ENCODE measurements at places on chromosomes 11 and 22. TPM values are rescaled to one million over a fixed set of nuclear protein-coding genes. Genes with fewer than 3 reads are reported as not detected.

Gene C11orf52
- total RNA-seq = not detected

Gene GAB4
- not detected for total RNA-seq

GRCh38 chr22:31695423-31695822 lies 33.4 kb upstream of the PISD start:
- DNase-seq = no peak

GRCh38 chr11:127943763-127944162 lies 643.6 kb downstream of the ETS1 start:
- no peak for DNase-seq

GRCh38 chr11:65506290-65506771 lies 7.5 kb downstream of the MALAT1 start:
- DNase-seq = no peak

DNA sequence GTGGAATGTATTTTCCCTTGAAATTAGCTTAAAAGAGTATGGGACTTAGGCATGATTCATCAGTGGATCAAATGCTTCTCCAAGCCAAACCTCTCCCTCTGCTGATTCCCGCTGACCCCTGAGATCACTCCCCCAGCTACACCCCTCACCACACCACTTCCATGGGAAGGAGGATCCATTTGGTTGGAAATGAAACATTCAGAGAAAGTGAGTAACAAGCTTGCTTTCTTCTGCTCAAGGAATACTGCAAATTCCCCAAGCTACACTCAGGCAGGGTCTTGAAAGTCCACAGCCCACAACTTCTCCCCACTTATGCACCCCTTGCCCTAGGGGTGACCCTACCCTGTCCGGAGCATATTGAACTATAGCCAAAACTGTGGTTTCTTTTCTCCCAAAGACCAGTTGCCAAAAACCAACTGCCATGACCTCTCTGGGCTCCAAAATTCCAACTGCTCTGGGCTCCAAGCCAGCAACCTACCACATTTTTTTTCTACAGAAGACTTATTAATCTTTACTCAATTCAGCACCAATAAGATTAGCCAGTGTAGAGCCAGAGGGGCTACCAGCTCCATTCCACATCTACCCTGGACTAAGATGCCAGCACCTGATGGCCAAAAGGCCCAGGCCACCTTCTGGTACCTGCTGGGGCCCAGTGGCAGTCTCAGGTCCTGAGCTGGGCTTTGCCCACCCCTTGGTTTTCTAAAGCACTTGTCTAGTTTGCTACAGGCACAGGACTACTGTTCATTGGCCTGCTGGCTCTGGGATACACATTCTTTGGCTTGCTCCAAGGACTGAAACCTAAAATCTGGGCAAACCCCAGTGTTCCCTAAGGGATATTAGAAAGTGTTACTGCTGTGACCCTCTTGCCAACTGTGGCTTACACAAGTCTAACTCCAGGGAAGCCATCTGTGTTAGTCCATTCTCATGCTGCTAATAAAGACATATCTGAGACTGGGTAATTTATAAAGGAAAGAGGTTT lies 101.1 kb downstream of the MICAL3 start:
- DNase-seq = no peak

Gene CALCA
- not detected for total RNA-seq

Gene GTSE1
- total RNA-seq = 109 TPM

- no peak for DNase-seq
Measured at GRCh38 chr22:27575348-27575747, 226.2 kb downstream of the MN1 start.

DNA sequence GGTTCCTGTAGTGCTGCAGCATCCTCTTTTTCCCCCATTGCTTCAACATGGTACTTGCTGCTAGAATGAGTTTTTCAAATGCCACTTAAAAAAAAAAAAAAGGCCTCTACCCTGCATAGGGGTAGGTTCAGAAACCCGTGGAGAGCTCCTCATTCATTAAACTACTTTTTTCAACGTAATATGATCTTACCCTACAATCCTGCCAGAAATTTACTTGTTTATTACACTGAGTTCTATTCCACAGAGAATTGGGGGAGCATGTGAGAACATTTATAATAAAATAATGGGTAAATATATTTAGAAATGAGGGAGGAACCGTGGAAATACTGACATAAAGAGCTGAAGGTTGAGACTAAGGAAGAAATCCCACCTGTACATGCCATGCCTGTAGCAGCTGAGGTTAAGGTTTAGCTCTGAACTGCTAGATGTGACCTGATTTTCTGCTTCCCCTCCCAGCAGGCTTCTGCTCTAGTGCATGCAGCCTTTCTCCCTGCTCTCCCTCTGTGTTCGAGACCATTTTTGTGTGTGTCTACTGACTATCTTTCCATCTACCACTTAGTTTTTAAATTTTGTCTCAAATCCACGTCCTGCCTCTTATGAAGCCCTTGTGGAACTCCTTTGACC lies 225.7 kb downstream of the DDX10 start:
- no peak for DNase-seq

DNA sequence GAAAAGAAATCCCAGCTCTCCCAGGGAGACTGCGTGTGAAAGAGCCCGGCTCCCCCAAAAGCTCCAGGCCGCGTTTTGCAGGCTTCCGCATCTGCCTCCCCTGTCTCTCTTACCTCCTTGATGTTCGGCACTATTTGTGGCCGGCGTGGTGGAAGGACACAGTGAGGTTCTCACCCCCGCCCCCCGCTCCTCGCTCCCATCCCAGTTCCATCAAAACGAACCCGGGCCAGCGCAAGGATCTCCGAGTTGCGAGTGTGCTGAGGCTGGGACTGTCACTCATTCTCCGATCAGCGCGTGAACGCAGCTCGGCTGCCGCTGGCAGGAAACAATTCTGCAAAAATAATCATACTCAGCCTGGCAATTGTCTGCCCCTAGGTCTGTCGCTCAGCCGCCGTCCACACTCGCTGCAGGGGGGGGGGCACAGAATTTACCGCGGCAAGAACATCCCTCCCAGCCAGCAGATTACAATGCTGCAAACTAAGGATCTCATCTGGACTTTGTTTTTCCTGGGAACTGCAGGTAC lies at the start of gene NCAM1:
NCAM1 (plus strand) TSS at position 275 of the 523 bp plus-strand sequence.
- peak; percentile 10 for DNase-seq

DNA sequence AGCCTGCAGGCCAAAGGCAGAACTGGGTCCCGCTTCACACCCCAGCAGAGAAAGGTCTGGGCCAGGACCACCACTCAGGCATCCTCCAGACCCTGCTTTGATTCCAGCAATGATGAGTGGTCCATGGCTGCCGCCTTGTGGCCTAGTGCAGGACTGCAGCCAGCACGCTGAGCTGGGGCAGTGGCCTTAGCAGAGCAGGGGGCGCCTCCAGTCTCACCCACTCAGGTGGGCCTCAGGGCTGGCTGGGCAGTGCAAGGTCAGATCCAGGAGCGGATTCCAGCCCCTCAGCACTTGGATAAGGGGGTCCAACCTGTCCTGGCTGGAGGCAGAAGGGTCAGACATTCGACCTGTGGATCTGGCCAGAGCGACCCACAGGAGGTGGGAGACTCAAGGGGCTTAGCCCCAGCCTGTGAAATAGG lies 9.6 kb upstream of the PDE2A start:
- peak; percentile 68 for DNase-seq

- peak; percentile 71 for DNase-seq
Measured at GRCh38 chr11:75492181-75492820, 33.4 kb downstream of the GDPD5 start.

DNA sequence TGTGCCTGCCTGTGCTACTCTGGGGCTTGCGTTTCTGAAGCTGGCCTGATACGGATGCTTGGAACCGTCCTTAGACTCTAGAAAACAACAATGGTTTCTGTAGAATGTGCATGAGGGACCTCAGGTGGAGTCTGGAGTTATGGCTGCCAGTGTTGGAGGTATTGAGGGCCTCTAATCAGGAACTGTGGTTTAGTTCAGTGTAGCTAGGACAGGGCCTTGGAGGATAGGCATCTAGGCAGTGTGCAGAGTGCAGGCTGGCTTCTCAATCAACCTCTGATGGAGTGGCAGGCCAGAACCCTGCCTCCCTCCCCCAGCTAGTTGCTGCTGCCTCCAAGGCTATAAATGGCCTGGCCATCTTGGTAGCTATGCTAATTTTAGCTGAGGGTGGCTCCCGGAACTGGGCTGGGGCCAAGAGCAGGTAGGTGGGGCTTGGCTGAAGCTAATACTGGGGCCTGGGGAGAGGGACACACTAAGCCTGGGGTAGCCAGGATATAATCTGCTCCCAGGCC lies 4.0 kb downstream of the STIM1 start:
- peak; percentile 76 for DNase-seq

- peak; percentile 4 for DNase-seq
Measured at GRCh38 chr11:36453678-36454077, 56.4 kb downstream of the TRAF6 start.

Gene OR8D4
- not detected for total RNA-seq

- no peak for DNase-seq
Measured at GRCh38 chr11:78254268-78254667, 65.5 kb downstream of the USP35 start.

DNA sequence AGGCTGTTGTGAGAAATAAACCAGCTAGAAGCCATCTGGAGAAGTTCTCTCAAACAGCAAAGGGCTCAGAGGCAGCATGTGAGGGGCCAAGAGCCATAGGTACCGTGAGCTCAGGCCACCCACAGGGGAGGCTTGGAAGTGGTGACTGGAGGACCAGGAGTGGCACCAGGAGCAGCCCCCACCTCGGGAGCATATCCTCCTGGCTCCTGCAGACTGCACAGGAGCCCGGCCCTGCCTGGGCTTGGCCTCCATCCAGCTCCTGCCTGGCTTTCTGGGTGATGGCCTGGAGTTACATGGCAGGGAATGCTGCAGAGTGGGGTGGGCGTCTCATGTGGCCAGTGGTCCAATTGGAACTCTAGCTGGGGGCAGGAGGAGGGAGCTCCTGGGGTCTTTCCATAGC lies 4.2 kb upstream of the MPPED1 start:
- no peak for DNase-seq

Gene VWCE
- 4.1 TPM for total RNA-seq

GRCh38 chr22:24025475-24025874 lies 14.4 kb downstream of the CABIN1 start:
- no peak for DNase-seq

Gene TBX1
- not detected for total RNA-seq

- DNase-seq = no peak
Measured at GRCh38 chr11:6248248-6248647, 9.4 kb downstream of the CNGA4 start.

- DNase-seq = no peak
Measured at GRCh38 chr11:119716582-119717498, 12.2 kb downstream of the NECTIN1 start.

Gene EXPH5
- not detected for total RNA-seq

DNA sequence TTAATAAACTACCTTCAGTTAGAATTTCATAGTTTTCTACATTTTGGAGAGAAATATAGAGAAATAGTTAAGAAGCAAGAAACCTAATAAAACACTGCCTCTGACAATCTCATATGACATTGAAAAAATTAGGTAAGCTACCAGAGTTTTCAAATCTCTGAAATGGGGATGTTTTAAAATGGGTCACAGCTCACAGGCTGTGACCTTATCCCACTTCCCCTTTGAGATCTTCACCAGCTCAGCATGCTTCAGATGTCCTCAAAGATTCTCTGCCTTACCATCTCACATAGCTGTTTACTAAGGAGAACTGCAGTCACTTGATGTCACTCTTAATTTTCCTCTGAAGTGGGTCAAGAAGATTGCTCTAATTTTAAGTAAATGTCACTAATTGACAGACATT lies 717.8 kb downstream of the JRKL start:
- DNase-seq = no peak

Gene BAIAP2L2
- total RNA-seq = 1.9 TPM

- DNase-seq = no peak
Measured at GRCh38 chr11:44680982-44681597, 45.7 kb upstream of the TSPAN18 start.

DNA sequence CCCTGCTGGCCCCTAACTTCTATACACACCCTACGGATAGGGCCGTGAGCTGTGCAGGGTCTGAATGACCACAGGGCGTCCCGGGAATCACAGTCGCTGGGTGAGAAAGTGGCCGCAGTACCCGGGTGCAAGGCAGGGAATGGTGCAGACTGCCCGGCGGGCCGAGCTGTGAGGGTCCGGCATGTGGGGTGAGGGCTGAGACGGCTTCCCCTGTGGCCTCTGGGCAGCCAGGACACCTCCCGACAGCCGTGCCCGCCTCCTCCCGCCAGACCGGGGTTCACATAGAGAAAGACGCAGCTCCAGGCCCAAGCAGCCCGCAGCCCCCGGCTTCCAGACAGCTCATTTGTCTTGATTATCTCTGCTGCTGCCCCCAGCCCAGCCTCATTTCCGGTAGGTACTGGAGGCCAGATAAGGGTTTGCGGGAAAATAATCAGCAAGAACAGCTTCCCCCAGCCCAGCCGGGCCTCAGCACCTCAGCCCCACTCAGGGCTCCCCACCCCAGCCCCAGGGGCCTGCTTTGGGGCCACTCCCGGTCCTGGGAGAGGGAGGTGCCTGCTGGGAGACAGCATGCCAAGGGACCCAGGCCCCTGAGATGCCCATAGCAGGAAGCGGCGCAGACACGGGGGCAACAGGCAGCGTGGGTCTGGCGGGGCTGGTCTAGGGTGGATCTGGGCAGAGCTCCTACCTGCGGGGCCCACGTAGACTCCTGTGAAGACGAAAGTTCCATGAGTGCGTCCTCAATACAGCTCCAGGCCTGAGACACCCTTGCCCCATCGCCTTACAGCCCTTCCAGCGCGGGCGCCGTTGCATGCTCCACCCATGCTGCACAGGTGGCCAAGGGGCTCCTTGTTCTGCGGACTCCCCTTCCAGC lies 123.1 kb downstream of the BRD1 start:
- no peak for DNase-seq

Gene TRIM29
- not detected for total RNA-seq

DNA sequence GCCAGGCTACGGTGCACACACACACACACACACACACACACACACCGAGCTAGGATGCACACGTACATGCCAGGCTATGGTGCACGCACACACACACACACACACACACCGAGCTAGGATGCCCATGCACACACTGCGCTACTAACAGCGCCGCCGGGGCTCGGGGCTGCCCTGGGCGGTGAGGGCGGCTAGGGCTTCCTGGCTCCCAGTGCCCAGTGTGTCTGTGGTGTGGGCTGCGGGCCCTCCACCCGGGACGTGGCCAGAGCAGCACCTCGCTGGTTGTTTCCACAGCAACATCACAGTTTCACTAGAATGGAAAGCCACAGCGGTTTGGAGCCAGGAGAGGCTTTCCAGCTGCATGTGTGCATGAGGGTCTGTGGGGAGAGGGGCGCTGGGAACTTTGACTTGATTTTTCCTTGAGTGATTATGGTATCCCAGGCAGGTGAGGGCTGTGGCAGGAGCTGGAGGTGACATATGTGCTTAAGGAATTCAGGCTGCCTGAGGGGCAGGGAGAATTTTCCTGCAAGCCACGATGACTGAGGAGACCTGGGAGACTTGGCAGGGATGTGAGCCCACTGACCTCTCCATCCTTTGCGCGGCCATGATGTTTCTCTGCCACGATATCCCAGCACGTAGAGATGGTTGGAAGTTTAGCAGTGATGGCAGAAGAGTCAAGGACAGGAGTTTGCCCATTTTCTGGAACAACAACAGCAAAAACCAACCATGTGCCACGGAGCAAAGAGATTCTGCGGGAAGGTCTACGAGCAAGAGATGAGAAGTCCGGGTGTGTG lies 195.9 kb downstream of the SNX19 start:
- DNase-seq = no peak

DNA sequence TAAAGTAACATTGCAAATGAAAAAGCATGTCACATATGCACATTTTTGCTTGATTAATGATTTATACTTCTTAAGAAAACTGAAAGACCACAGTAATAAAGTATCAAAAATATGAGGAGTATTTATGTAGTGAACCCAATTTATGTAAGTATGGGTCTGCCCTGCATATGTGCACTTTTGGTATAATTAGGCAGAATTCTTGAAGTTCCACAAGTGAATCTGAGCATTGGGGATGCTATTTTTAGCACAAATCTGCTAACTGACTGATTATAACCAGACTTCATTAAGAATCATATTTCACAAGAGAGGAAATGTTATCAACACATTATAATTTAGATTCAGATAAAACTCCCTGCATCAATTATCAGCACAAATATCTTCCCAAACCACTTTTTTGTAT lies 407.1 kb upstream of the LRRC4C start:
- DNase-seq = no peak
